ENCODE measurements at places on chromosomes 16 and 17. TPM values are rescaled to one million over a fixed set of nuclear protein-coding genes. Genes with fewer than 3 reads are reported as not detected.
A peak's percentile ranks its signal among the peaks of the same experiment; 100 is the strongest.

GRCh38 chr16:83328936-83329335, 478.8 kb upstream of the HSBP1 start:
- no peak for DNase-seq
- H3K36me3 ChIP-seq, result no peaks in the 10 kb centered on the region
- H3K4me3 ChIP-seq, result no peak overlapping the region
- H3K27ac ChIP-seq, result no peak overlapping the region

Gene ADAP2
- 0.19 TPM for total RNA-seq

DNA sequence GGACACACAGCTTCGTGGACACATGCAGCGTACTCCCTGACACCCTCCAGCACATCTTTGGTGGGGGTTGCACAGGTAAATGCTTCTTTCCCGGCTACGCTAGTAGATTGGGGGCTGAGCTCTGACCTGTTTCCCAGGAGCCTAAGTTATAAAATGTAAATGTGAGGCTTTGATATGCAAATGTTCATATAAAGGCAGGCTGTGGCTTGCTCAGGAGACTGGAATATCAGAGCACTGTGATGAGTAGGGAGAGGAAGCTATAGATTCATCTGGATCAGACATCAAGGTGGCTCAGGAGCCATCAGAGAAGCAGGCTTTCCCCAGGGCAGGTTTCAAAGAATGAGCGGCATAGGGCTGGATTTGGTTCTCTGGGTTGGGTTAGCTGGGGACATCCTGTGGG, 3.4 kb upstream of the ETV4 start:
- no peak for DNase-seq
- peaks cover 78% of the 10 kb centered on the region for H3K27me3 ChIP-seq
- H3K4me3 ChIP-seq, result no peak overlapping the region
- H3K27ac ChIP-seq, result no peak overlapping the region

DNA sequence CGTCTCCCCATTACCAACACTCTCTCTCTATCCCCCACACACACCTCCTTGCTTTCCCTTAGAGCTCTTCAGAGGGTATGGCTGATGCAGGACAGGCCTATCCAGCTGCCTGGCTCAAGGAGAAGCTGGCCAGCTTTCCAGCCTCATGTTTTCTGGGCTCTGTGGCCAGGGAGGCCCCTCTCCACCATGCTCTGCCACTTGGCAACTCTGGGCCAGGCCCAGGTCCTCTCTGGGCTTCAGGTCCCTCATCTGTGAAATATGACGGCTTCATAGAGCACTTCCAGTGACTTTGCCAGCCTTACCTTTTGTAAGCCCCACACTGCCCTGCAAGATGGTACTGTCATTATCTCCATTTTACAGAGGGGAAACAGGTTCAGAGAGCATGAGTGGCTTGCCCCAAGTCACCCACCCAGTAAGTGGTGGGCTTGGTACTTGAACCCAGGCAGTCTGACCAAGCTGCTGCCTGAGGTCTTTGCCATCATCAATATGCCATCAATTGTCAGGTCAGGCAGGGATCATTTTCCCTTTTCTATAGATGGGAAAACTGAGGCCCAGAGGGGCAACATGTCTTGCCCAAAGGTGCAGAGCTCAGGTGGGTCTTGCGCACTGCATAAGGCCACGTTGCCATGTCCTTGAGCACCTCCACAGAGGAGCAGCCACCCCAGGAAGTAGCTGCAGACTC, 548 bp upstream of the ADGRG5 start:
- H3K27ac ChIP-seq, result peak overlapping the region; percentile 67
- peaks cover 57% of the 10 kb centered on the region for H3K4me1 ChIP-seq
- peak overlapping the region; percentile 60 for H3K4me3 ChIP-seq
- H3K27me3 ChIP-seq, result no peaks in the 10 kb centered on the region
- no peaks in the 10 kb centered on the region for H3K36me3 ChIP-seq
- DNase-seq, result no peak

DNA sequence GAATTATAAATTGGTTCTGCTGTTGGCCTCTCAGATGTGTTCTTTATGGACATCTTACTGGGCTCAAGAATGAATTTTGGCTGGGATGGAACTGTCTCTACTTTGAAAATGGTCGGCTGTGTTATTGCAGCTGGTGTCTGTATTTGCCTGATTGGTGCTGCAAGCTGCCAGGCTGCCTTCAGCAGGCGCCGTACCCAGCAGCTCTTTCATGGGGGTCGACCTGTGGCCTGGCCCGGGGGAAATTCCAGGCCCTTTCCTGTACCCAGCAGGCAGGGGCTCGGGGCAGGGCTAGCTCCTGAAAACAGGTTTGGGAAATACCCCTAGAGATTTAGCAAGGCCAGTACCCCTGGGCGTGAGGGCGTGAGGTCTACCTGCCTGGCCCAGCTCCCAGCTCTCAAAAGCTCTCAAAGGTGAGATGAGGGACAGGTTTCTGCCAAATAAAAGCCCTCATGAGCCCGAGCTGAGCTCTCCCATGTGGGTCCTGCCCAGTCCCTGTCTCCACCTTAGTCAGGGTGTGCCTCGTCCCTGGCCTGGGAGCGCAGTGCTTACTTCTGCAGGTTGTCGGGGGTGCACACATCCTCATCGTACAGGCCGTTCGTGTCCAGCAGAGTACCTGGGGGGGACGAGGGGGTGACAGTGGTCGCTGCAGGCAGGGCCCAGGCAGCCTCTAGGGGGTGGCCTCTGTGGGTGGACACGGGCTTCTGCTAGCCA, 52.3 kb downstream of the PRMT7 start:
- no peak overlapping the region for H3K4me3 ChIP-seq
- DNase-seq, result no peak
- H3K27me3 ChIP-seq, result peaks cover 32% of the 10 kb centered on the region
- peaks cover 6% of the 10 kb centered on the region for H3K4me1 ChIP-seq

- H3K27me3 ChIP-seq, result no peaks in the 10 kb centered on the region
- no peaks in the 10 kb centered on the region for H3K4me1 ChIP-seq
- peaks cover 30% of the 10 kb centered on the region for H3K36me3 ChIP-seq
- no peak overlapping the region for H3K27ac ChIP-seq
- H3K4me3 ChIP-seq, result no peak overlapping the region
Measured at GRCh38 chr16:89801800-89802199, 14.6 kb downstream of the FANCA start.

GRCh38 chr16:28482026-28482425, 9.8 kb downstream of the CLN3 start:
- no peaks in the 10 kb centered on the region for H3K27me3 ChIP-seq
- DNase-seq, result no peak
- no peak overlapping the region for H3K4me3 ChIP-seq
- H3K27ac ChIP-seq, result no peak overlapping the region
- H3K36me3 ChIP-seq, result peaks cover 11% of the 10 kb centered on the region

DNA sequence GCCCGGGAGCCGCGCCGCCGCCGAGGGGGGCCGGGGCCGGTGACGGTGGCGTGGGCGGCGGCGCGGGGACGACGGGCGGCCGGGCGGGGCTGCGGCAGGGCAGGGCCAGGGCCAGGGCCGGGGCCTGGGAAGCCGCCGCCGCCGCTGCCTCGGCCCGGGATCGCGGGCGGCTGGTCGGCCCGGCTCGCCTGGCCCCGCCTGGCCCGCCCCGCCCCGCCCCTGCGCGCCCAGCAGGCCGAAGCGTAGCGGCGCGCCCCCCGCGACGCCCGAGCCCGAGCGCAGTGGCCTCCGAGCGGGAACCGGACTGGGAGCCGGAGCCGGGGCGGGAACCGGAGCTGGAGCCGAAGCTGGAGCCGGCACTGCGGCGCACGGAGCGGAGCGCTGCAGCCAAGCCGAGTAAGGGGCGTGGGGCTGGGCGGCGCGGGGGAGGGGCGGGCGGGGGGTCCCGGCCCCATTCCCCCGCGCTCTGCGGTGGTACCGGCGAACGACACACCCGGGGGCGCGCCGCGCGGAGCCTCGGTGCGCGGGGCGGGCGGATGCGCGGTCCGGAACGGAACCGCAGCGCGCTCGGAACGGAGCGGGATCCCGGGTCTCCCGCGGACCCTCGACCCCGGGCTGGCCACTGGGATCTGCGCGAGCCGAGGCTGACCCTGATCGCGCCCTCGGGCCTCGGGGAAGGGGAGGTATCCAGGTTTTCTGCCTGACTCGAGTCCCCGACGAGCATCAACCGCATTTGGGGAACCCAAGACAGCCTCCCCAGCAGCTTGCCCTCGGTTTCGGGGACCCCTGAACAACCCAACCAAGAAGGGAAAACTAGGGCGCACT, at the start of gene BEAN1:
BEAN1 (plus strand) TSS at position 260 of the 825 bp plus-strand sequence. CDS start 10,382 bp downstream, outside the sequence.
- H3K36me3 ChIP-seq, result no peaks in the 10 kb centered on the region
- H3K4me3 ChIP-seq, result no peak within 1 kb of the TSS
- no peaks in the 10 kb centered on the region for H3K4me1 ChIP-seq
- DNase-seq, result peak; percentile 10

Gene POLDIP2
- total RNA-seq, result 125 TPM

Gene MRPL58
- total RNA-seq, result 69.0 TPM

Gene ASGR1
- 4.4 TPM for total RNA-seq

- H3K27me3 ChIP-seq, result no peaks in the 10 kb centered on the region
- DNase-seq, result no peak
- no peak overlapping the region for H3K4me3 ChIP-seq
- peaks cover 5% of the 10 kb centered on the region for H3K4me1 ChIP-seq
- H3K27ac ChIP-seq, result no peak overlapping the region
- H3K36me3 ChIP-seq, result peaks cover 13% of the 10 kb centered on the region
Measured at GRCh38 chr17:633133-633532, 81.5 kb downstream of the VPS53 start.

DNA sequence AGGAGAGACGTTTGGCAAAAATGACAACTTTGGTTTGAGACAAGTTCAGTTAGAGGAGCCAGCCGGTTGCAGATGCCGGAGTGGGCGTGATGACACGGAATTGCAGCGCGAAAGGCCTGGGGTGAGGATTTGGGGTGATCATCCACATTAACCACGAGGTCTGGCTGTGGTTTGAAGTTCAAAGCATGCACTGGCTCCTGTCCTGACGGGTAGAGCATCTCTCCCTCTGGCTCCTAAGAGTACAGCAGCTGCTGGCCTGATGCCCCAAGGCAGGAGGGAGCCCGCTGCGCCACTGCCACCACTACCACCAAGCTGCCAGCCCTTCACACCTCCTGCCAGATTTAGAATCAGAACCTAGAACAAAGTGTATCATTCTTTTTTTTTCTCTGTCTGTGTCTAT, 3.7 kb downstream of the RHBDL3 start:
- DNase-seq, result no peak
- no peak overlapping the region for H3K4me3 ChIP-seq
- no peak overlapping the region for H3K27ac ChIP-seq
- peaks cover 9% of the 10 kb centered on the region for H3K4me1 ChIP-seq

Gene TBC1D3C
- total RNA-seq, result 0.91 TPM

DNA sequence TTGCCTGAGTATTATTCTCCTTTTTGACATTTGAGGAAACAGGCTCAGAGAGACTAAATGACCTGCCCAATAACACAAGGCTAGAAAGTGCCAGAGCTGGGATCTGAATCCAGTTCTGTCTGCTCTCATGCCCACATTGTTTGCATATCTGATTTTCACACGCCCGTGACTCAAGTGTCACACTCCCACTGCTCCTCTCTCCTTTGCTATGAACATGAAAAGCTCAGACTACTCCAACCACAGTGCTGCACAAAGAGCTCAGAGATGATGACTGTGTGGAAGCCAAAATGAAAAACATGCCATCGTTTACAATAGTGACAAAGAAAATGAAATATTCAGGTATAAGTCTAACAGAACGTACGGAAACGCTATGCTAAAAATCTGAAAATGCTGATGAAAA, 107.9 kb downstream of the SMG6 start:
- peaks cover 39% of the 10 kb centered on the region for H3K36me3 ChIP-seq
- peaks cover 52% of the 10 kb centered on the region for H3K4me1 ChIP-seq
- H3K27ac ChIP-seq, result peak overlapping the region; percentile 54
- peak; percentile 50 for DNase-seq
- peak overlapping the region; percentile 8 for H3K4me3 ChIP-seq

- H3K4me3 ChIP-seq, result no peak overlapping the region
- H3K27ac ChIP-seq, result no peak overlapping the region
- peaks cover 14% of the 10 kb centered on the region for H3K27me3 ChIP-seq
- H3K36me3 ChIP-seq, result no peaks in the 10 kb centered on the region
- no peaks in the 10 kb centered on the region for H3K4me1 ChIP-seq
Measured at GRCh38 chr17:28018439-28019070, 23.9 kb upstream of the NLK start.

Gene SLC38A8
- total RNA-seq, result not detected

- H3K4me3 ChIP-seq, result no peak overlapping the region
- DNase-seq, result no peak
- peaks cover 53% of the 10 kb centered on the region for H3K4me1 ChIP-seq
- peak overlapping the region; percentile 16 for H3K27ac ChIP-seq
- no peaks in the 10 kb centered on the region for H3K27me3 ChIP-seq
Measured at GRCh38 chr17:2635241-2635640, 41.8 kb downstream of the PAFAH1B1 start.

Gene CDH5
- not detected for total RNA-seq

Gene GNAO1
- total RNA-seq, result 0.96 TPM

GRCh38 chr16:21656795-21657768, 4.7 kb upstream of the IGSF6 start:
- peak overlapping the region; percentile 58 for H3K27ac ChIP-seq
- no peak overlapping the region for H3K4me3 ChIP-seq
- peaks cover 48% of the 10 kb centered on the region for H3K4me1 ChIP-seq
- peaks cover 7% of the 10 kb centered on the region for H3K36me3 ChIP-seq

Gene USP43
- 0.40 TPM for total RNA-seq

DNA sequence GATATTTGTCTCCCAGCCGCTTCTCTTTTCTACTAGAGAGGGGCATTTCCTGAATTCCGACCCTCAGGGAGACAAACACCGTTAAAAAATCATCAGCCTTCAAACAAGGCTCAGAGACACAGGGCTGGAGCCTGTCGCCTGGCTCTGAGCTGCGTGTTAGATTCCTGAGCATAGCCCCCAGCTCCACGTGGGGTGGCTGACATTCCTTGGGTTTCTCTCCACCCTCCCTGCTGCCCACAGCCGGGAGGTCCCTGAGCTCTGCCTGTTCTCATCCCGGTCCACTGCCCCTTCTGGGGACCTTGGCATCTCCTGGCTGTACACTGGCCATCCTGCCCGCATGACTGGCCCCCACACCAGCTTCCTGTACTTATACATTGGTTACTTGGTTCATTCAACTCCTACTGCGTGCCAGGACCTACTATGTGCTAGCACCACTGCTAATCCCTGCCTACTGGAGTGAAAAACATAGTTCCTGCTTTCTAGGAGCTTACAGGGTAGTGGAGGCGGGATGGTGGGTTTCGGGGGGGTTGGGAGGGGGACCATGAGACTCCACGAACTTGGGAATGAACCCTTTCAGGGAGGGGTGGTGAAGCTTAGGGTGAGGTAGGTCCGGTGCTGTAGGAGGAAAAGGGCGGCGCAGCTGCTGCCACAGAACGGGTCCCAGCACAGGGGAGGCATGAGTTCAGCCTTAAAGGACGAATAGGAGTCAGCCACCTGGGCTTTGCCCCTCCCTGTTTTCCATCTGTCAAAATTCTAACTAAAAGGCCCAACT, 52.1 kb upstream of the TMEM132E start:
- H3K36me3 ChIP-seq, result no peaks in the 10 kb centered on the region
- H3K27ac ChIP-seq, result no peak overlapping the region
- no peak overlapping the region for H3K4me3 ChIP-seq
- no peak for DNase-seq
- H3K4me1 ChIP-seq, result no peaks in the 10 kb centered on the region
- peaks cover 35% of the 10 kb centered on the region for H3K27me3 ChIP-seq

Measured in activated naive CD8-positive, alpha-beta T cell treated with anti-CD3 and anti-CD28 coated beads for 36 hours (primary cell).